ENCODE measurements at places on chromosomes 7 and 10. TPM values are rescaled to one million over a fixed set of nuclear protein-coding genes. Genes with fewer than 3 reads are reported as not detected.

GRCh38 chr10:16640153-16640552 lies 118.5 kb upstream of the C1QL3 start:
- no peak for DNase-seq

- no peak for DNase-seq
Measured at GRCh38 chr7:40887099-40887498, 752.3 kb downstream of the SUGCT start.

DNA sequence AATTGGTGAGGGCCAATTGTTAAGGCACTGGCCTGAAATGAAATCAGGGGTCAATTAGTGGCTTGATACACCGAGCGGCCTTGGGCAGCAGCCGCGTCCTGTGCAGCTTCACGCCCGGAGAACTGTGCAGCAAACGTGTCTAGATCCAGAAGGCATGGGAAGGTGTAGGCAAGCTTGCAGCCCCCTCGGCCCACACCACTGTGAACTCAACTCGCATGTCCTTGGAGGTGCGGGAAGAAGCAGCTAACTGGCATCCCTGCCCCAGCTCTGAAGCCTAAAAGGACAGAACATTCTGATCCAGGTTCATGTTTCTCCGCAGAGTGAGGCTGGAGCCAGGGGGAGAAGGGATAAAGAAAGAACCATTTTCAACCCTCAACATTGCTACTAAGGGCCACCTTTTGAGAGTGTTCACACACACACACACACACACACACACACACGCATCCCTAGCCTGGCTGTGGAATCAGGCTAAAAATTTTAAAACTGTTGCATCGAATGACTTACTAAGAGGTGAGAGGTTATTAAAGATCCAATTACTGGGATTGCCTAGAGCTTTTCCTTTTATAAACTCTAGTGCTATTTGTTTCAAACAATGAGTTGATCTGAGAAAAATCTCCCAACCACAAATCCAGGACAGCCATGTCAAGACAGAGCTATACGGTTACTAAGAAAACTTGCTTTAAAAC lies 104.0 kb downstream of the PARP12 start:
- DNase-seq: no peak

- no peak for DNase-seq
Measured at GRCh38 chr7:20557116-20557515, 58.4 kb upstream of the ABCB5 start.

- no peak for DNase-seq
Measured at GRCh38 chr7:94921911-94922310, 14.5 kb downstream of the PPP1R9A start.

DNA sequence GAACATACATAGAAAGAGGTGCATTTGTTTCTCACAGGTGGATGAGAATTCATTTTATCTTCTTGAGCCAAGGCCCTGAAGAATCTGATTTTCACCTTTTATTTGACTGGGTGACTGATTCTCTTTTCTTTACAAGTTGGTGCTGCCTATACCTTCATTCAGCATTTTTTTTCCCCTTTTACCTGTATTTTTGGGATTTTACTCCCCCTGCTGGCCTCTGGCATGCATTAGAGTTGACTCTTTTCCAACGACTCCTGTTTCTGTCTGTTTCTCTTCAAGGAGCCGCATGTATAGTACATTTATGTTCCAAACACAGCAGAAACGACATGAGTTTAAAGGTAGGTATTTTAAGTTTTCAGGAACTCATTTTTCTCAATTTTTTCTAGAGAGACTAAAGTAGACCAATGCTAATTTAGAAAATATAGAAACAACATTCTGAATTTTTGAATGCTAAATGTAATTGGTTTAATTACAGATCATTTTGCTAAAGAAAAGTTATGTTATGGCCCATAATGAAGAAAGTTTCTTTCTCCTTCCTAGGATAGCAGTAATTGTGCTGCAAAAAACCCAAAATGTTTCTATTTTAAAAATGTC lies 149.8 kb upstream of the HDAC9 start:
- DNase-seq: no peak

Gene TUBAL3
- not detected for total RNA-seq

Gene RPA3
- 26.8 TPM for total RNA-seq

Gene AZGP1
- total RNA-seq: 94.1 TPM

Gene CFAP58
- total RNA-seq: 1.1 TPM

Gene ATP6V0E2
- total RNA-seq: 125 TPM

All from Right ventricle myocardium inferior (tissue), 1 donor.